ENCODE measurements at places on chromosomes 13 and 19.

GRCh38 chr13:58134525-58134924, 503.0 kb downstream of the PCDH17 start:
- no peak for DNase-seq

- DNase-seq: no peak
These were observed 10.7 kb downstream of the ZNF846 start for GRCh38 chr19:9757544-9758501.

DNA sequence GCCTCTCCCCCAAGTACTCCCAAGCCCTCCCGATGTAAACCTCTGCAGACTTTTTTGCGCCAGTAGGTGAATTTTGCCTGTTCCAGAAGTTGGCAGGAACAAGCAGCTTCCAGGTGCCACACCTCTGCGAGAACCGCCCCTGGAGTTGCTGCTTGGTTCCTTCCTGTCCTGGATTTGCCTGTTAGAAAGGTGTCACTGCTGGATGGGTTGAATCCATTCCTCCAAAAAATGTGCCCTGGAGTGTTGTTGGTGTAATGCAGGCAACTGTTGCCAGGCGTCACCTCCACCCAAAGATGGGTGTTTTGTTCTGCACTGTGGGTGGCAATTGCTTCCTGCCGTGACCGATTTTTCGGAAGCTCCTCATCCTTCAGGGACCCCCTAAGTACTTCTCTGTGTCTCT, 5.7 kb downstream of the PGPEP1 start:
- no peak for DNase-seq

GRCh38 chr19:18967358-18968146, 26.5 kb upstream of the HOMER3 start:
- DNase-seq: no peak

DNA sequence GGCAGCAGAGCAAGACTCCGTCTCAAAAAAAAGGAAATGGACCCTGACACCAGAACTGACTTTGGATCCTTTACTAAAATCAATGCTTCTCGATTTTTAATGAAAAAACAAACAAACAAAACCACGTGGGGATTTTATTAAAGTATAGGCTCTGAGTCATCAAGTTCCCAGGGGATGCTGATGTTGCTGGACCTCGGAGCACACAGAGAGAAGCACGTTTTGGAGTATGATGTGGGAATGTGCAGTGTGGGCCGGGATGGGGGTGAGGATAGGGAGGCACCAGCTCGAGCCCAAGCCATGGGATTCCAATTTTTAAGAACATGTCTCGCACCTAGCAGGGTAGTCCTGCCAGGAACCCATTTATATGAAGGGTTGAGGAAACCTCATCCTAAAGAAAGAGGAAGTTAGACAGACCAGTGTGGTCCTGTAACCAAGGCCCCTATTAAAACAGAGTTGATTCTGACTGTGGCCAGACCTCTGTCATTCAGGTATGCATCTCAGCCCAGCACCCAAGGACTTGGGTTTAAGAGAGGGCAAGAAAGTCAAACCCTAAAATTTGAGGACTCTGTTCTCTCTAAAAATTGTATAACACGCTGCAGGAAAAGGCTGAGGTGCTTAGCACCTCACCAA, 6.4 kb downstream of the FLT1 start:
- no peak for DNase-seq

DNA sequence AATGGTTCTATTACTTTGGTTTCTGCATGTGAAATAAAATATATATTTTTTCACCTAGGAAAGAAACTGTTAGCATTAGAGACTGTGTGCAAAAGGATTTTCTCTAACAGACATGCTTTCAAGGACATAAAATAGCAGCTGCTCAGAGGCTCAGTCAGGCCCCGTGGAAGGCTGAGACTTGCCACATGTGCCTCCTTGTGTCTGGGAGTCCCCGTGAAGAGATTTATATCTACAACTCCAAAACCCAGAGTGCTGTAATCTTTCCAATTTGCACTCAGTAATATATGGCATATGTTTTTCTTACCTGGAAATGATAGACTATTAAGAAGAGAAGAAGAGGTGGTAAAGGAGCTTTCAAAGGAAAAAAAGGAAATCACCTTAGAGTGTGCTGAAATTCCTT, 371.6 kb upstream of the OBI1 start:
- DNase-seq: no peak

DNA sequence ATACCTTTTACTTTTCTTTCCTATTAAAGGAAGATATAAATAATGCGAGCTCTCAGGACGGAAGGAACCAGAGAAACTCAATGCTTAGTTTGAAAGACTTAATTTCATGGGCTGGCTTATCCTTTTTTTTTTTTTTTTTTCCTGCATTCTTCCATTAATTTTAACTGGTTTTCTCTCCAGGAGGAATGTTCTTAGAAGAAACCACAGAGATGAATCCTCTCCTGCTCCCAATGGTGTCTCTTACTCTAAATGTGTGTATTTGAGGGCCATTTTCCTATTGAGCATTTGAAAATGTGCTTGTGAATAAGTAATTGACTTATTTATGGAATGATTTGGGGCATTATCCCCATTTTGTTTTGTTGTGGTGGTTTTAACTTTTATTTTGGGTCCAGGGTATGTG, 494.9 kb downstream of the FOXO1 start:
- no peak for DNase-seq

DNA sequence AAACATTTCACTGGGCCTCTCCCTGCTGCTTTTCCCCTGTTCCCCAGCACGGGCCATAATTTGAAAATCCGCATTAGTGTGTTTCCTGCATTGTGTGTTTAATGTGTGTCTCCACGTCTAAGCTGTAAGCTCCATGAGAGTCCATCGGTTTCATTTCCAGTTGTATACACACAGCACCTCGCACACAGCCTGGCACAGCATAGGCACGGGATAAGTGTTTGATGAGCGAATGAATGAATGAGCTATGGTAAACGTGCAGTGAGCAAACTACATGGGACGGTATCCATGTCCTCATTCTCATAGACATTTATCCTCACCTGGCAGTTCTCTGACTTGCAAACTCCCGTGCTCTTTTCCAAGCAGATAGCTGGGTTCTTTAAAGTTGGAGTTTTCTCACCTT, 106.1 kb downstream of the RAB20 start:
- DNase-seq: no peak

DNA sequence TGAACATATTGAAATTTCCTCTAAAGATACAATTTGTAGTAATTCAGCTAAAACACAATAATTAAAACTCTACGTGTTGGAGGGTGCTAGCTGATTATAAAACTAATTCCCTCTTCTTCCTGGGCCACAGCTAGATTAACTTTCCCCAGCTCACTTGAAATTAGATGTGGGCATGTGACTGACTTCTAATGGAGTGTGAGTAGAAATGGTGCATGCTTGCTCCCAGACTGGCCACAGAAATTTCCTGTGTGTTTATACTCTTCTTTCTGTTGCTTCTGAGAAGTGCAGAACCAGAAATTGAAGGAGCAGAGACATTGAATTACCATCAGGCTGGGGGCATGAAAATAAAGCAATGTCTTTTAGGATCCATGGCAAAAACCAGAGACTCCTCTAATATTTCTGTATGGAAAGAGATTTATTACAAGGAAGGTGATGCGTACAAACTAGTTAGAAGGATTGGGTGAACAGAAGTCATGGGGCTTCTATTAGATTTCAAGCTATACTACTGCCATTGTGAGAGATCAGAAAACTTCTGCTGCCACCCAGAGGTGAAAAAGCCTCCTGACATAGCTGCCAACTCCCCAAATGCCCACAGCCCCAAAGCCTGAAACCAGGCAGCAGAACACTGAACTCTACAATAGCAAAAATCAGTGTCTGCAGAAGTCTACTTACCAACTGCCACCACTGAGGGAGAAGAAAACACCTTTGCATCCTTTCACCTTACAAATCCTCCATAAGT, 379.2 kb upstream of the MIR17HG start:
- no peak for DNase-seq

GRCh38 chr19:55389386-55390317, 3.9 kb downstream of the RPL28 start:
- DNase-seq: no peak

DNA sequence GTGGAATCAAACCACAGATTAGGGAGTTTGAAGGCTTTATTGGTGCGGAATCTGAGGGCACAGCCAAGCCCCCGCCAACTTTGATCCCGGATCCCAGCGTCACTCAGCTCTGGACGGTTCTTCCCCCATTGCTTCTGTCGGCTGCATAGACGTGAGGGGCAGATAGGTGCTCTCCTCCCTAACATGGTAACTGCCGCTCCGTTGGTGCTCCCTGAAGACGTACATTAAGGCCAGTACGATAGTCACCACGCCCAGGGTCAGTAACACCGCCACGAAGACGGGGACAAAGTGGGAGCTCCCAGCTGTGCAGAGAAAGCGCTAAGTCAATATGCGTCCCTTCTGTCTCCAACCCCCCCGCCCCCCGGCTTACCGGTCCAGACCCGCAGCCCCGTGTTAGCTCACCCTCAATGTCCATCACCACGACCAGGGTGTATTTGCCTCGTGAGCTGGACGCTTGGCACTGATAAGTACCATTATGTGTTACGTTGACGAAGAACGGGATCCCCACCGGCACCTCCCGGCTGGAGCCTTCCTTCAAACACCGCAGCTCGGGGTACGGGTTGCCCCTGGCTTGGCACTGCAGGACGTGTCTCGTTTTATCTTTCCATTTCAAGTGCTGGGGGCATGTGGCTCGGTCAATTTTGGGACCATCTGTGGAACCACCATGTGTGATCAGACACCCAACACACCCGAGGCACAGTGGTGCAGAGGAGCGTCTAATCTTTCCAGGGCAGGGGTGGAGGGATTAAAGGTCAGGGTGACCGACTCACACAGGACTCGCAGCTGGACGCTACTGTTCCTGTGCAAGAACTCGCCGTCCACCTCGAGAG, 644 bp upstream of the RAVER1 start:
- no peak for DNase-seq

DNA sequence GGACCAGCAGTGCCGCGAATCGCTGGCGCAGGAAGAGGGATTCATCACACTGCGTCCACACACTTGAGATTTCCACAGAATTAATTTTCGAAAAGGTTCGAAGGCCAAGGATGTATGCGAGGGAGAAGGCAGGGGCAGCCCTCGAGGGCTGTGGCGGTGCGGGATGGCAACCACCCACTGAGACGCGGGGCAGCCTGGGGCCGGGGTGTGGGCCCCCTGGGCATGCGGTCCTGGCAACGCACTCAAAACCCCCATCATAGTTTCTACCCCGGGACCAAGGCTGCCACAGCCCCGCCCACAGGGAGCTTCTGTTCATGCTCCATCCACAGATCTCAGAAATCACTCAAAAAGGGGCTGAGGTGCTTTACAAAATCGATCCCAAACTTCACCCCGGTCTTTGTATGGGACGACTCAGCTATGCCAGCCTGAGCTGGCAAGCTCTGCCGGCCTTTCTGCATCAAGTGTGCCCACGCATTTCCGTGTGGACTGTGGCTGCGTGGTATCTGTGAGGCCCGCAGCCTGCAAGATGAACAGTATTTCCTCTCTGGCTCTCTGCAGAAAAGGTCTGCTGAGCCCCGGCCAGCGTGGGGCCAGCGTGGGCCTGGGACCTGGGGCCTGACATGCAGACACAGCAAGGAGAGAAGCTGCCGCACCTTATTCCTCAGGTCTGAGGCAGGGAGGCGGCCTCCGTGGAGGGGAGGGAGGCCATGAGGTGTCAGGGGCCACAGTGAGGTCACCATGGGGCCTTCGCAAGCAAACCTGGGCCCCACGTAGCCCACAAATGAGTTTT, 19.2 kb downstream of the ZNF787 start:
- no peak for DNase-seq

- DNase-seq: no peak
These were observed 5.9 kb upstream of the CCL25 start for GRCh38 chr19:8046569-8047165.

DNA sequence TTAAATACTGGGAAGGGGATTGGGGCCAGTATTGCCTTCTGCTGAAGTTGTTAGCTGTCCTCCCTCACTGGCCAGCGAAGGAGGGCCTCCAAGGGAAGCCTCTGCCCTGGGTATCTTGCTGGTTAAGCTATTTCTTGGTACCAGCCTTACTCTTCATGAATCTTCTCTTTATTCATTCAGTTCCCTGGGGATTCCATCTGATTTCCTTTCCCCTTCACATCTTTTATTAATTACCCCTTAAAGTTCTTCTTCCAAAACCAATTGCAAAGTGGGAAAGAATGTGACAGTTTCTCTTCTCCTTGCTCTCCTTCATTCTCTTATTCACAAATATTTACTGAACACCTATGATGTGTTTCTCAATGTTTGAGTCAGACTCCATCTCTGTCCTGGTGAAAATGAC, 36.7 kb upstream of the STK24 start:
- no peak for DNase-seq

DNA sequence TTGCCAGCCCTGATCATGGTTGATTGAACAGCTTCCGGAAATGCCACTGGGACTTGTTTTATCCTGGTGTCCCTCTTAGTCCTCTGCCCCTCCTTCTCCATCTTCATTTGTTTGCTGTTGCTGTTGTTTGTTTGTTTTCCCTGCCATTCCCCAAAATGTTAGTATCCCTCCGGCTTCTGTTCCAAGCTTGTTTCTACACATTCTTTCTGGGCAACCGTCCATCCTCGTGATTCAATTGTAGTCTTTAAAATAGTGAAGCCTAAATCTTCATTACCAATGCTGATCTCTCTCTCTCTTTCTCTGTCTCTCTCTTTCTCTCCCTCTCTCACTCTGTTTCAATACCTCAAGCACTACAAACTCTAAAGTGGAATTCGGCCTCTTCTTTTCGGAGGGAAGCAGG, 649.3 kb upstream of the ARGLU1 start:
- no peak for DNase-seq

- DNase-seq: peak; percentile 43
These were observed 8.0 kb upstream of the ZNF358 start for GRCh38 chr19:7507884-7508283.

GRCh38 chr13:46168341-46168740, 13.6 kb downstream of the LCP1 start:
- DNase-seq: no peak

DNA sequence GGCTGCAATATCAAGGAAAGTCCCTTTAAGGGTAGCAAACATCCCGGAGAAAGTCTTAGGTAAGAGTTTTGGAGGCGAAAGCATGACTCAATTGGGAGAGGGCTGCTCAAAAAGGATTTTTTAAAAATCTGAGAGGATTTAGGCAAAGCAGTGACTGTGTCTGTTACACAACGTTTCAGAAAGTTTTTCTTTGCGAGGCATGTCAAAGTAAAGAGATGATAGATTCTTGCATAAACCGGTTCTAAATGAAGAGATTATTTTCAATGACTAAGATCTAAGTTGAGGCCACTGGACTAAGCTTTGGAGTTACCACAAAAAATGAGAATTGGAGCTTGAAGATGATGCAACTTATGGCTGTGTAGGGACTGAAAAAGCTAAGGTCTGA, 43.7 kb upstream of the ENOX1 start:
- peak; percentile 82 for DNase-seq

DNA sequence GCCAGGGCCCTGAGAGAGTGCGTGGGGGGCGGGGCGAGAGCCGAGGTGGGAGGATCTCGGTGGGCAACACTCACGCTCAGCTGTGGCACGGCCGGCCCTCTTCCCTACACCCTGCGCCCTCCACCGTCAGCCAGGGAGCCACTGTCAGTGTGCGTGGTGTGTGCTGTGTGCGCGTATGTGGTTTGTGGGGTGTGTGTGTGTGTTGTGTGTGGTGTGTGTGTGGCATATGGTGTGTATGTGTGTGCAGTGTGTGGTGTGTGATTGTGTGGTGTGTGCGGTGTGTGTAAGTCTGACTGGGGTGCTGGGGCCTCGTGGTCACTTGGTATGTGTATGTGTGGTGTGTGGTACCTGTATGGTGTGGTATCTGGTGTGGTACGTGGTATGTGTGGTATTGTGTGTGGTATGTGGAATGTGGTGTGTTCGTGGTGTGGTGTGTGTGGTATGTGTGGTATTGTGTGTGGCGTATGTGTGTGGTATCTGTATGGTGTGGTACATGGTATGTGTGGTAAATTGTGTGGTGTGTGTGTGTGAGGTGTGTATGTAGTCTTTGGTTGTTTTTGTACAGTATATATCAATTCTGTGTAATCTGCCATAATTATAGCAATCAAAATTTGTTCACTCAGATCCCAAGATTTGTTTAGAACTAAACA, 5.1 kb downstream of the GRK1 start:
- DNase-seq: no peak
